Foreskin keratinocyte (primary cell): ENCODE measurements at places on chromosomes 1 and 21. TPM values are rescaled to one million over a fixed set of nuclear protein-coding genes. Genes with fewer than 3 reads are reported as not detected.

- no peak for DNase-seq
Measured at GRCh38 chr1:100361511-100362089, 9.3 kb downstream of the CDC14A start.

The CYP4Z1 gene
- not detected in 2 replicates for total RNA-seq

GRCh38 chr1:17292299-17293160 is 15.5 kb upstream of the PADI4 start:
- peak; percentile 86 for DNase-seq

GRCh38 chr21:42746593-42747275 is 93.3 kb downstream of the PDE9A start:
- no peak for DNase-seq

DNA sequence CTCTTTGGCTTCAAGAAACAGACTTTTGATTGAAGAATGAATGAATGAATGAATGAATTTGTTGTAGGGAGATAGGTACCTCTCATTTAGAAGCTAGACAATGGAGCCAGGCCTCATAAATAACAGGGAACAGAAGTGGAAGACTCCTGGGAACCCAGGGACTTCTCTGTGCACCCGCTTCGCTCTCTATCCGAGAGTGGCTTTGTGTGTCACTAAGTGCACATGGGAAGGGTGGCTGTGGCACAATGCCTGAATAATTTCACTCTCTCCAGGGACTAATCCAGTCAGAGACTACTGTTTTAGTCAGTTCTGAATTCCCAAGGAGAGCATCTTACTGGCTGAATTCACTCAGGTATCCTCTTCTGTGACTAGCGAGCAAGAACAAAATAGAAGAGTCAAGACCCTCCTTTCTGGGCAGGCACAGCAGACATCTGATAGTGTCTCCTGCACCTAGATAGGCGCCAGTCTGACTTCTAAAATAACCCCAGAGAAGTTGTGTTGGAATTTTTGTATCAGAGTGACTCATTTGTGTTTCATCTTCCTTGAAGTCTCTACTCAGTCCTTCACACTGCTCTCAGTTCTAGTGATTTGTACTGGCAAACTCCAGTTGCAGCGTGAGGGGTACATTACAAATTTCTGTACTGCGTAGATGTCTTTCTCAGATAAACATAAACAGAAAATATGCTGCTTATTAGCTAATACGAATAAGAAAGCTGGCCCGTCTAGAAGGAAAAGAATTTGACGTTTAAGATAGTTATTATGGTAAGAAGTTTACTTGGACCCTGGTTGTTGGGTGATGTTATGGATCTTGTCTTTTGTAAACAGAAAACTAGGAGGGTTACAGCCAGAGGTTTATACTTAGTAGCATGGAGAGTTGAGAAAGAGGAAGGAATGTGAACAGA is 34.0 kb downstream of the BACH1 start:
- peak; percentile 50 for DNase-seq

DNA sequence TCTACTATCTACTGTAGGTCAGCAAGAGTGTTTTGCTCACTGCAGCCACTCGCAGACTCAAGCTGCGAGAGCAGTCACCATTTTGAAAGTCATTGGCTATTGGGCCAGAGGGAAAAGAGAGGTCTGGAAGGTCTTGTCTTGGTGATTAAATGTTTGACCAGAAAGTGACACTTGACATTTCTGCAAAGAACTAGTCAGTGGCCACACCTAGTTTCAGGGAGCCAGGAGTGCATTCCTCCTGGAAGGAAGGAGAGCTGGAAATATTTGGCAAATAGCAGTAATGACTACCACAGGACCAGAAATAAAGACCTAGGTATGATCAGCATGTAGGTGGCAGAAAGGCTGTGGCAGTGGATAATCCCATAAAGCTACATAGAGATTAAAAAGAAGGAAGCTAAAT is 440.0 kb upstream of the PLXNA2 start:
- DNase-seq: no peak

The GUK1 gene
- 424 and 441 TPM in 2 replicates for total RNA-seq

The MFAP2 gene
- total RNA-seq: 53.4 and 83.1 TPM in 2 replicates

- DNase-seq: no peak
Measured at GRCh38 chr1:17181781-17182464, 23.0 kb upstream of the PADI1 start.

GRCh38 chr1:209895709-209896108 is 42.3 kb upstream of the SYT14 start:
- peak; percentile 90 for DNase-seq

The HES3 gene
- total RNA-seq: not detected in 2 replicates

DNA sequence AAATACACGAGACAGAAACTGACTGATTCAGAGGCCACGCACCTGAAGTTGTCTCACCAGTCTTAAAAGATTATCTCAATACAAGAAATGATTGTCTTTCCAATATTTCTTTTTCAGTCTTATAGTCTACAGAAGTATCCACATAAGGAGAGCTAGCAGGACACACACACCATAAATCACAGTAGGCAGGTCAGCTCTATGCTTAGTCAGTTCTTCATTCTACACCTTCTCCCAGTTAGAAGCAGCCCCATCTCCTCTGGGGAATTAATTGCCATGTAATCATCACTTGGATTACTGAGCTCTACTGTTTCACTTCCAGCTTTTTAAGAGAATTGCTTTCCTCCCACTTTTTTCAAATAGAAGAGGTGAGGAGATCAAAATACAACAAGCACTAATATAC is 59.6 kb downstream of the SMYD3 start:
- DNase-seq: no peak

DNA sequence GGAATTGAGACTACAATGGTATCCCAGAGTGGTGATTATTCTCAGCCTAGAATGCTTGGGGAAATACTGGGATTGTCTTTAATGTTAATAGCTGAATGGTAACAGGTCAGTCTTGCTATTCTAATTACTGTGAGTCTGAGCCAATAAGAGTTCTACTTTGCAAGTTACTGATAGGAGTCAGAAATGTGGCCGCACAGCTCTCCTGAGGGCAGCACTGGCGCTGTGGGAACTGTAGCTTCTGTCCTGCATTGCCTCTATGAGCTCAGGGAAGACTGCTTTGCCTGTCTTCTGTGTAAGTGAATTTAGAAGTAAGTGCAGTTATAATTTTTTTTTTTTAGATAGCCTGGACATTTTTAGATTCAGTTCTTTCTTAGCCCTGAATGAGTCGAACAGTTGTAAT is 10.0 kb upstream of the VAMP3 start:
- no peak for DNase-seq
